ENCODE measurements at places on chromosomes 4 and X. TPM values are rescaled to one million over a fixed set of nuclear protein-coding genes. Genes with fewer than 3 reads are reported as not detected.

The GK2 gene
- 0.16 TPM for total RNA-seq

The OTUD6A gene
- total RNA-seq = not detected

The NDNF gene
- total RNA-seq = 2.6 TPM

The HS6ST2 gene
- total RNA-seq = 1.3 TPM

The COX7B2 gene
- total RNA-seq = not detected

The SMIM31 gene
- not detected for total RNA-seq

The UGT2A3 gene
- total RNA-seq = not detected

The MAMLD1 gene
- total RNA-seq = 2.3 TPM
